Placental epithelial cell (primary cell): ENCODE measurements at places on chromosomes 1 and 21. TPM values are rescaled to one million over a fixed set of nuclear protein-coding genes. Genes with fewer than 3 reads are reported as not detected.

Gene ANKRD34A
- total RNA-seq, result 0.22 and 0.39 TPM in 2 replicates

Gene HPDL
- 1.3 and 2.0 TPM in 2 replicates for total RNA-seq

Gene AKR1A1
- total RNA-seq, result 108 and 120 TPM in 2 replicates

Gene TTLL10
- not detected in 2 replicates for total RNA-seq

Gene ST7L
- 8.9 and 14.5 TPM in 2 replicates for total RNA-seq

Gene PEX19
- 30.2 and 63.1 TPM in 2 replicates for total RNA-seq

Gene NUP210L
- under 0.01 TPM in 1 of 2 replicates, not detected in the other for total RNA-seq

Gene FCGR2B
- total RNA-seq, result not detected in 2 replicates

Gene RYR2
- total RNA-seq, result not detected in 2 replicates

Gene CLDN19
- not detected in 2 replicates for total RNA-seq

Gene PLXNA2
- total RNA-seq, result 5.1 and 11.0 TPM in 2 replicates

Gene RSPO1
- not detected in 2 replicates for total RNA-seq

Gene C8A
- not detected in 2 replicates for total RNA-seq

Gene UQCRHL
- 0.65 and 2.7 TPM in 2 replicates for total RNA-seq

Gene LDLRAD1
- not detected in 2 replicates for total RNA-seq

Gene NBPF20
- total RNA-seq, result 0.87 and 1.6 TPM in 2 replicates

Gene TENT5C
- under 0.01 and 0.39 TPM in 2 replicates for total RNA-seq

Gene ASTN1
- 0.39 and 0.87 TPM in 2 replicates for total RNA-seq
